ENCODE measurements at places on chromosomes 13 and 19.

- no peak for DNase-seq
Measured at GRCh38 chr13:113786262-113786841, 27.3 kb downstream of the TMEM255B start.

DNA sequence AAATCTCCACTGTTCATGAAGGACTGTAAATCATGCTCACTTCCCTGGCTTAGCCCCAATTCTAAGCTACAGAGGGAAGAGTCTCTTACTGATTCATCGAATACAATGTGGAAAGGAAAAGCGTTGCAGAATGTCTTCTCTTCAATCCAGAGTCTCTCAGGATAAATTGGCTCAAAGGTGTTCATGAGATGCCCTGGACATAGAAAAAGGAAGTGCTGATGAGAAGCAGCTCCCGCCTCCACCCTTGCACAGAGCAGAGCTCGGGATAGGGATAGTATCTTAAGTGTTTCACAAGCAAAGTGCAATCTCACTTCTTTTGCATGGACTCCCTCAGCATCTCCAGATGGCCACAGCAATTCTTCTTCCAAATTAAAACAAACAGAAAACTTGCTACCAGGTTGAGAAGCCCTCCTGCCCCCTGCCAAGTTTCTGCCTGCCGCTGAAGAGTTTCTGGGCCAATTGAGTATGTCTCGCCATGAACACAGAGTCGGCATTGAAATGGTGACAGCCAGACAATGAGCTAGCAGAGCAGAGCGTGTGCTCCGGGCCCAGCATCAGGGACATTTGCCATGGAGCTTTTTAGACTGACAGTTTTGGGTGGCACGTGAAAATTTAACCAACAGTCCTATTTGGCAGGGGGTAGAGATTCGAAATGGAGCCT is 85.7 kb downstream of the C13orf42 start:
- no peak for DNase-seq

GRCh38 chr19:35318679-35319448 is 10.1 kb upstream of the CD22 start:
- no peak for DNase-seq

DNA sequence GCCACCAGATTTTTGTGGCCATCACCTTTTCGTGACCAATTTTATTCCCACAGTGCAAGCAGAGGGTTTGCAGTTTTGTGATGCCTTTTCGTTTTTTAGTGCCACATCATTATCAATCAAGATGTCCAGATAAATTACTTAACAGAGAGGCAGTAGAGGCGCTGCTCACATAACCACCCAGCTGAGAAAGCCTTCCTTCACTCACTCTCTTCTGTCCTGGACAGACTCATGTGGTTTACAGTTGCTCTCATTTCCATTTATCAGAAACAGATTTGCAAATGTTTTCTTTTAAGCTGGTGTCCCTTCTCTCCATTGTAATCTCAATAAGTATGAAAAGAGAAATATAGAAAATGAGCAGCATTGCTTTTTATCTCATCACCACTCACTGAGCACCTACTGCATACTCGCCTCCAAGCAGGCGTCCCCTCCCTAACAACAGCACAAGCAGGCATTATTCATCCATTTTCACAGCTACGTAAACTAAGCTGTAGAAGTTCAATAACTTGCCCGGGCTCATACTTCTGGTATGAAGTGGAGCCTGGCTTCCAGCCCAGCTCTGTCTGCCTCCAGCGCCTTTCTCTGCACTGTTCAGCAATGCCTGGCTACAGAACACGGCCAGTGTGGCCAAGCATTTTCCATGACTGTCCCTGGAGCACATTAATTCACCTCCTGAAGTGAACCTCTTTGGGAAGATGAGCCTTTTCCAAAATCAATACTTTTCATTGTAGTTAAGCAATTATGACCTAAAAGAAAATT is 34.6 kb upstream of the KATNAL1 start:
- no peak for DNase-seq

- DNase-seq = no peak
Measured at GRCh38 chr13:51721496-51721895, 82.5 kb downstream of the DHRS12 start.

DNA sequence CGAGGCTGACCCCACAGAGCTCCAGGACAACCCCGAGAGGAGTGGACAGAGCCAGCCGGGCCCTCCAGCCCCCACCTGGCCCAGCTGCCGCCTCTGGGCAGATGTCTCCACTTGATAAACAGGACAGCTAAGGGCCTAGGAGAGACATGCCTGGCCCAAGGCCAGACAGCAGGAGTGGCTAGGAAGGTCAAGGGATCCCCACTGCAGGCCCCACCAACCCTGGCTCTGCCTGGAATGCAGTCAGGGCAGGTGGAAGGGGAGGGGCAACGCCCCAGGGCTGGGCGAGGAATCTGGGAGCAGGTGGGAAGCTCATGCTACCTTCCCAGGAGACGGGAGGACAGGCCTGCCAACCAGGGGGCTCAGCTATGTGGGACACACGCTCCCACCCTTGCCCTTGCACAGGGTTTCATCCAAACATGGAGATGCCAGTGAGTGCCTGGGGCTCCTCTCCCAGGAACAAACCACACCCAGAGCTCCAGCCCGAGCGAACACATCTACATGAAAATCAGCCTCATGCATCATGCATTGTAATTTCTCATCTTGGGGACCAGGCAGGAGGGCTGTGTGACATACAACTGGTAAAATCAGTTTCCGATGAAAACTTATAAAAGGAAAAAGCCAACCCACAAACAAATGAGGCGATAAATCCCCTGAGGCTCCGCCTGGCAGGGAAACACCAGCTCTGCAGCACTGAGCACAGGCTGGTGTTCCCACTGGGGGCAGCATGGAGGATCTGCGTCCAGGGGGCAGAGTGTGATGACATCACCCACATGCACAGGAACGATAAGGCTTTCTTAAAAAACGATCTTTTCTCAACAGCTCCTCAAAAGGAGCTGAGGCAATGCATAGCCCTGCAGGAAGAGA is 25.0 kb downstream of the SH3GL1 start:
- no peak for DNase-seq

GRCh38 chr13:92901739-92902138 is 324.9 kb upstream of the GPC6 start:
- DNase-seq = no peak

DNA sequence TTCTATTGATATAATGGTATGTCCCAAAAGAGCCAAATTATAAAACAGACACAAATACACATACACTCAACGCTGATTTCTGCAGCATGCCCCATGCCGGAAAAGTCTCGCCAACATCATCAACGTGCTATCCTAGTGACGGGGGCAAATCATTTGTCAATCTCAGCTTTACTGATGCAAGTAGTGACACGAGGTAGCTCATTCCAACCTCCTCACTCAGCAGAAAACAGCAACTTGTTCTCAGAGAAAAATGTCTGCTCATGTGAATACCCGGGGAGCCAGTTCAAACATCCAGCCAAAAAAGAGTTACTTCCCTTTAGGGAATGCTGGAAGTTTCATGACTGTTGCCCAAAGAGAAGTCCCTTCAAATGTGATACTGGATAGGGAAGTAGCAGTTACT is 46.3 kb downstream of the SOX21 start:
- no peak for DNase-seq

DNA sequence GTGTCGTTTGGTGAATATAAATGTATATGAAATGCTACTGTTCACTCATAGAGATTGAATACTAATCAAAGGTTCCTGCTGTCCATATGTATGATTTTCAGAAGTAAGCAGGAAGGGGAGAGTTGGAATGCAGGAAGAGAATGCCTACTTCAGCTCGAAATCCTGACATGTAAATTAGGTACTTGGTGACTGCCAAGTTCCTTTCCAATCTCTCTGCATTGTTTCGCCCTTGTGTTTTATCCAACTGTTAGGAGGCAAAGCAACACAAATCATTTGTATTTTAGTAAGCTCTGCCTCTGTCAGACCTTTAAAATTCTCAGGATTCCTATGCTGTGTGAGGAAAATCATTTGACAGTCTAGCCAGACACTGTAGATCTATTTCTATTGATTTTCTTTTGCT is 9.0 kb downstream of the STARD13 start:
- DNase-seq = no peak

DNA sequence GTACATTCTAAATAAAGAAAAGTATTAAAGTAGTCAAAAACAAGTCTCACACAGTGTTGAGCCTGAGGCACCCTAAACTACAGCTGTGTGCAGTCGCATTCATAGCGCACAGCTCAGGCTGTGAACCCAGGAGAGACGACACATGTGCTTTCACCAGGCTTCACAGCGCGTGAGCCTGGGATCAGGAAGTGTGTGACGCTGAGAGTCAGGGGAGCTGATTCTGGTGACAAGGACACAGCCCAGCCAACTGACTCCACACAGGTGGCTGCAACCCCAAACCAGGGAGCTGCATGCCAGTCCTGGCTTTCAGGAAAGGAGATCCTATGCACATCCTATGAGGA is 41.6 kb downstream of the COL4A1 start:
- DNase-seq = no peak

- DNase-seq = no peak
Measured at GRCh38 chr19:42538841-42539709, 10.8 kb upstream of the CEACAM1 start.

Measured in cortex of kidney (tissue), 1 donor.